ENCODE measurements at places on chromosomes 6 and 20.

DNA sequence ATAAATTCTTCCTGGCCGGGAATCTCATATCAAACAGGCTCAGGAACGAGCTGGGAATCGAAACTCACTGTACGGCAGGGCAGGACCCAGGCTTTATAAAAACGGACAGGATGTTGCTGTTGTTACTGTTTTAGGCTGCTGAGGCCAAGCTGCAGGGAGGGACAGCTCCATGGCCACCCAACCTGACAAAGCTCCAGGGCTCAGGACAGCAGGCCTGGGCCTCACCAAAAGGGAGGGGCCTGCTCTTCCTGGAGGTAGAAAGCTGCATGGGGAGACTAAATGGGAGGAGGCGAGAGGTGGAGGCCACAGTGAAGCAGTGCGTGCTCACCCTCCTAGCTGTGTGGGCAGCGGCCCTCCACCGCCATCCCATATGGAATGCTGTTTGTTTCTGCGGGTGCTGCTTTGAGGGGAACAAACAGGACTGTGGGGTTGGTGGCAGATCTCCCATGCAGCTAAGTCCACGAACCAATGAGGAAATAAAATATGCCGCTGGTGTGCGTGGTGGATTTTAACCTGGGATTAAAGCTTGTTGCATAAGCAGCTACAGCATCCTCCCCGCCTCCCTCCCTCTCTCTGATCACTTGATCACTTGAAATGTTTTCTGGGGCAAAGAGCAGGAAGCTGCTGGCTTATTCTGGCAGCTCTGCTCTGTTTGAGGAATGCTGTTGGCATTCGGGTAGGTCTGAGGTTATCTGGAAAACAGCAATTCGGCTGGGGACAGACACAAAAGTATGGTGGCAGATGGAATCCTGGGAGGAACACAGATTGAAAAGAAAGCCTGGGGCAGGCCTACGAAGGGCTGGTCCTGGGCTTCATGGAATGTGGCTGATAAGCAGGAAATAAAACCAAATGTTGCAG, 2.4 kb upstream of the ZMYND8 start:
- peaks cover 60% of the 10 kb centered on the region for H3K4me1 ChIP-seq
- H3K36me3 ChIP-seq = peaks cover 17% of the 10 kb centered on the region
- DNase-seq = no peak
- H3K27me3 ChIP-seq = no peaks in the 10 kb centered on the region
- H3K4me3 ChIP-seq = peak overlapping the region; percentile 43

DNA sequence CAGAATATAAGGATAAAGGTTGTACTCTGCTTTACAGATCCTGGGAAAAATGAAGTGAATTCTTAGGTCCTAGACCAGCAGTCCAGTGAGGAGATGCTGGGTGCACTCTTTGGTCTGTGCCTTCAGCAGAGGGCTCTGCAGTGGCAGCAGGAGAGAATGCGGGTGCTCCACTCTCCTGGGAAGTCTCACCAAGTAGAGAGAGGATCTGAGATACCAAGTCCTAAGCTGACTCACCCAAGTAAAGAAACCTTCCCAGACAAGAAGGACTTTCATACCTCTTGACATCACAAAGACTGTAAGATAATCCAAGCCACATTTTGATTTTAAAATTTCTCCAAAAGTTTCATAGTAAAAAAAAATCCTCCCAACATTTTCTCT, 116.9 kb upstream of the EMILIN3 start:
- H3K27me3 ChIP-seq = no peaks in the 10 kb centered on the region
- DNase-seq = no peak
- peaks cover 3% of the 10 kb centered on the region for H3K4me1 ChIP-seq
- peaks cover 60% of the 10 kb centered on the region for H3K36me3 ChIP-seq

DNA sequence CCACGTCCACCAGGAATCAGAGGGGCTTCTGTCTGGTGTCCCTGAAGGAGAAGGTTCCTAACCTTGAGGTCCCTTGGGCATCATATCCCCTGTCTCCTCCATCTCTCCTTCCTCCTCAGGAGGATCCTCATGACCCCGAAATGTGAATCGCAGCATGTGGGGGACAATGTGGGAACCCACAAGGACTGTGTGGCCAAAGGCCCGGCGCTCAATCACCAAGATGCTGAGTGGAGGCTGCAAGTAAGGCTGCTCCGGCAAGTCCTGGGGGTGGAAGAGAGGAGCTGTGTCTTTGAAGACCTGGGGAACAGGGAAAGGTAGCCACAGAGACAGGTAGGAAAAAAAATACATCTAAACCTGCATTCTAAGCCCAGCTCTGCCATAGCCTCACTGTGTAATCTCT, 36.4 kb upstream of the SPAG4 start:
- H3K4me1 ChIP-seq = no peaks in the 10 kb centered on the region
- no peaks in the 10 kb centered on the region for H3K36me3 ChIP-seq
- H3K4me3 ChIP-seq = no peak overlapping the region

DNA sequence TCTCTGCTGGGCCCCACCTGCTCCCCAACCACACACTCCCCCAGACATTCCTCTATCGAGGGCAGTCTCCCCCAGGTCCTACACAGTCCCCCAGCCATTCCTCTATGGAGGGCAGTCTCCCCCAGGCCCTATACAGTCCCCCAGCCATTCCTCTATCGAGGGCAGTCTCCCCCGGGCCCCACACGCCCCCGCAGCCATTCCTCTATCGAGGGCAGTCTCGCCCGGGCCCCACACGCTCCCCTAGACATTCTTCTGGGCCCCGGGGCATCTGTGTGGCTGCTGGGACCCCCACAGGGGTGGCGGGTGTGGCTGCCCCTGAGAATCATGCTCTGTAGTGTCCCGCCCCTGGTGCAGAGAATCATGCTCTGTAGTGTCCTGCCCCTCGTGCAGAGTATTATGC, 43.6 kb upstream of the BHLHE23 start:
- H3K27me3 ChIP-seq = peaks cover 14% of the 10 kb centered on the region
- no peak overlapping the region for H3K27ac ChIP-seq
- no peaks in the 10 kb centered on the region for H3K4me1 ChIP-seq

DNA sequence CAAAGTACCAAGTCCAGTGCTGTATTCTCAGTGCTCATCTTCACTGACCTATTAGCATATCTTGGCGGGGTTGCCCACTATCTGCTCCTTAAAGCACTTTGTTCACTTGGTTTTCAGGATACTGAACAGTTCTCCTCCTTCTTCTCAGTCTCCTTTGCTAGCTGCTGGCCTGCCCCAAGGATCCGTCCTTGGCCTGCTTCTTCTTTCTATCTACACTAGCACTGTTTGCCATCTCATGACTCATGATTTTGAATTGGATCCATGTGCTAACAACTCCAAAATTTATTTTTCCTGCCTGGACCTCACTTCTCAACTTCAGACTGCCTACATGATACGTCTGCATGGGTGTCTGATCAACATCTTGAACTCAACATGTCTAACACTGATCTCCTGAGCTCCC, 15.5 kb downstream of the TPD52L1 start:
- no peak for DNase-seq
- H3K36me3 ChIP-seq = no peaks in the 10 kb centered on the region

GRCh38 chr6:63926258-63926780, 290.7 kb downstream of the PHF3 start:
- DNase-seq = no peak
- H3K36me3 ChIP-seq = no peaks in the 10 kb centered on the region
- H3K4me1 ChIP-seq = no peaks in the 10 kb centered on the region
- H3K4me3 ChIP-seq = no peak overlapping the region

- H3K4me3 ChIP-seq = no peak overlapping the region
- no peaks in the 10 kb centered on the region for H3K27me3 ChIP-seq
- H3K27ac ChIP-seq = no peak overlapping the region
- H3K36me3 ChIP-seq = no peaks in the 10 kb centered on the region
Observed at GRCh38 chr6:100099189-100100074, 105.4 kb upstream of the MCHR2 start.

- H3K27ac ChIP-seq = peak overlapping the region; percentile 94
- H3K36me3 ChIP-seq = no peaks in the 10 kb centered on the region
- peak overlapping the region; percentile 66 for H3K4me3 ChIP-seq
- peak; percentile 41 for DNase-seq
- peaks cover 27% of the 10 kb centered on the region for H3K4me1 ChIP-seq
Observed at GRCh38 chr6:158911746-158912480, 88.1 kb downstream of the RSPH3 start.

DNA sequence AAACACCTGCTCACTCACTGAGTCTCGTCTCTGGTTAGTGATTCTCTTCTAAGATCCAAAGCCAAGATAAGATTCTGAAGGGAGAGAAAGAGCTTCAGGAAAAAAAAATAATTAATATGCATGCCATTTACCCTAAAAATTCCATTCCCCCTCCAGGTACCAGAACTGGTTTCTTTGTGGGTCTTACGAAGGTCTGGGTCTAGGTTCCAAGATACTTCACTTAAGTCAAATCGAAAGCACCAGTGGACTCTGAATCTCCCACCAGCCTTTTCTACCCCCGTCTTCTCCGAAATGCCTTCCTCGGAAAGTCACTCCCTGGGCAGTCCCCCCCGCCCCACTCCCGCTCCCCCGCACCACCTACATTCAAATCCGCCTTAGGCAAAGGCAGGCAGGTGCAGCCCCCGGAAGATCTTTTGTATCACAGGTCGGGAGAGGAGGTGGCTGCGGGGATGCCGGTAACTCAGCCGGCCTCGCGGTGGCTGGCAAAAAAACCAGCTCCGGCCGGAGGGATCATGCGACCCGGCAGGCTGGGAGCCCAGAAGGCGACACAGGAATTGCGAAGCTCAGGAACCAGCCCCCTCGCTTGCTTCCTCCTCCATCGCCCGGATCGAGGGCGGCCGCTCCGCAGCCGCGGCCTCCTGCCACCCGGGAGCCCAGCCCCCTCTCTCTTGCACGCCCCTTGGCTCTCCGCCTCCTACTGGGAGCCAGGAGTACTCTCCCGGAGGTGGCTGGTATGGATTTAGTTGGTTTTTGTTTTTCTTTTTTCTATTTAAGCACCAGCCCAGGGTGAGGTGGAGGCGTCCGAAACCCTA, at the start of gene BCL2L1:
Gene BCL2L1 (minus strand): TSS at position 612 of the 812 bp plus-strand sequence. CDS start 650 bp downstream, outside the sequence.
- peak within 1 kb of the TSS; percentile 98 for H3K27ac ChIP-seq
- H3K4me3 ChIP-seq = peak within 1 kb of the TSS; percentile 91
- H3K36me3 ChIP-seq = peaks cover 52% of the 10 kb centered on the region
- peaks cover 11% of the 10 kb centered on the region for H3K4me1 ChIP-seq
- peak; percentile 74 for DNase-seq

GRCh38 chr6:170107606-170108222, 183.2 kb downstream of the DLL1 start:
- peaks cover 17% of the 10 kb centered on the region for H3K27me3 ChIP-seq
- no peaks in the 10 kb centered on the region for H3K36me3 ChIP-seq
- H3K27ac ChIP-seq = no peak overlapping the region
- no peak overlapping the region for H3K4me3 ChIP-seq

DNA sequence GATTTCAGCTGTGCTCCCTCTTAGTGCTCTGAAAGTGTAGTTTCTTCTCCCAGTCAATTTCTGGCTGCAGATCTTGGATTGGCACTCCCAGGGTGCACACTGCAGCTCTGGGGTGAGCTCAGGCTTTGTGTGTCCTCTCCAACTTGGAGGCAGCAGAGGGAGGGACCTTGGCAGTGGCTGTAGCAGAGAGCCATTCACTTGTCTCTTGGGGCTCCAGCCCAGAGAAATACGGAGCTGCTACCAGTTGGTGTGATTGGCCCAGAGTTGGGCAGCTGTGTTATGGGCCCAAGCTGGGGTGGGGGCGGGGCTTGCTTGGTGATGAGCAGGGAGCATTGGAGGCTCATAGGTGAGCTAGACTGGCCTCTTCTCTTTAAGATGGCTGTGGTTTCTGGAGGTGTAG, 65.9 kb downstream of the KLHL32 start:
- peak overlapping the region; percentile 47 for H3K27ac ChIP-seq
- peaks cover 7% of the 10 kb centered on the region for H3K36me3 ChIP-seq
- no peaks in the 10 kb centered on the region for H3K27me3 ChIP-seq
- no peak for DNase-seq

DNA sequence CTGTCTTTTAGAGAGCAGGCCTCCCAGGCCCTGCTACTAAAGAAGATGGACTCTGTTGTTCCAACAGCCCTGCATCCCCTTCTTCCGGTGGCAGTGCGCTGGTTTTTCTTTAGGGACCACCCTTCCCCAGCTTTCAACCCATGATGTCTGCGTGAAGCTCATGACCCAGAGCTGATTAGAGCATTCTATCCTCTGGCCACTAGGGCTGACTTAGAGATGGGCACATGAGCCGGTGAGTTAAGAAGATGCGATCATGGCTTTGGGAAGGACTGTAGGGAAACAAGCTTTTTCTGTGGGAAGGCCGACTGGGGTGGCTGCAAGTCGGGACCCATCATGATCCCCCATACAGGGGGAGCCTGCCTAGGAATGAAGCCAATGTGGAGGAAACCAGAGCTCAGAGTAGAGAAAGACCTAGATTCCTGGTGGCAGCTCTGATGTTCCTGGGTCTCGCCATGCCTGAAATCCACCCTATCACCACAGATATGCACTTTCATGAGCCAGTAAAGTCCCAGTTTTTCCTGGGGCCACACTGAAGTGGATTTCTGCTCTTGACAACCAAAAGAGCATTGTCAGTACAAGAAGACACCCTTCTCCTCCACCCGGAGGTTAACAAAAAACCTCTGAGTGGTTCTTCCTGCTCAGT, 29.1 kb upstream of the STX16 start:
- peaks cover 7% of the 10 kb centered on the region for H3K4me1 ChIP-seq
- no peak for DNase-seq
- no peak overlapping the region for H3K27ac ChIP-seq
- H3K4me3 ChIP-seq = no peak overlapping the region
- H3K36me3 ChIP-seq = peaks cover 1% of the 10 kb centered on the region
- H3K27me3 ChIP-seq = peaks cover 49% of the 10 kb centered on the region

DNA sequence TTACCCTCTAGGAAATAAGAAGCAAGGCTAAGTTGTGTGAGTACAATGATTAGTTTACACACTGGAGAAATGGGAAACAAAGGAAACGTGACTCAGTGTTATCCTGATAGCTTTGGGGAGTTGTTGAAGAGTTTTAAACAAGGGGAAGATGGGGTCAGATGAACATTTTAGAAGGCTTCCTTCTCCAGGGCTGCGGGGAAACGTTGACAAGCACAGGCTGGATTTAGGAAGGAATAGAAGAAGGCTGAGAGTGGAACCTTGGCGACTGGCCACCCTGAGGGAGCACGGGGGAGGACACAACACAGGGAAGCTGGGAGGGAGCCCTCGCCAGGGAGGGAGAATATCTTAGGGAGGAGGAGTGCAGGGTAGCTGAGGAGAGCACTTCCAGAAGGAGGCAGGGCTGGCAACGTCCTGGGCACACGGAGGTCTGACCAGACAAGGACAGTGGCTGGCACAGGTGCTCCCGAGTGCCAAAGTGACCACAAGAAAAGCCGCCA, 134.7 kb downstream of the AIG1 start:
- no peak overlapping the region for H3K4me3 ChIP-seq
- H3K27ac ChIP-seq = no peak overlapping the region
- peaks cover 10% of the 10 kb centered on the region for H3K36me3 ChIP-seq
- DNase-seq = no peak
- peaks cover 15% of the 10 kb centered on the region for H3K4me1 ChIP-seq

GRCh38 chr20:50426866-50427718, 83.1 kb upstream of the PTPN1 start:
- peaks cover 28% of the 10 kb centered on the region for H3K27me3 ChIP-seq
- H3K4me1 ChIP-seq = peaks cover 2% of the 10 kb centered on the region
- H3K27ac ChIP-seq = no peak overlapping the region

Measured in stimulated activated naive B cell treated with anti-CD40 and anti-IgM and Interleukin-4, amounts not matched to agents 10 μg/mL and 1 μg/mL and 100 μg/mL, for 72 hours (primary cell).